Stimulated activated CD8-positive, alpha-beta memory T cell treated with anti-CD3 and anti-CD28 coated beads, Interleukin-4, amount 100 ng/mL, for 1 hour (primary cell): ENCODE measurements at places on chromosomes 11 and 22.

- no peak for DNase-seq
Measured at GRCh38 chr11:12854829-12855228, 154.3 kb upstream of the RASSF10 start.

- DNase-seq, result no peak
Measured at GRCh38 chr11:102614485-102614884, 10.6 kb downstream of the MMP20 start.

GRCh38 chr11:125117429-125117828 lies 6.0 kb upstream of the TMEM218 start:
- DNase-seq, result no peak

GRCh38 chr22:35491908-35492380 lies 48.7 kb upstream of the RASD2 start:
- DNase-seq, result no peak

GRCh38 chr11:124886978-124887666 lies 10.5 kb downstream of the ROBO4 start:
- no peak for DNase-seq

DNA sequence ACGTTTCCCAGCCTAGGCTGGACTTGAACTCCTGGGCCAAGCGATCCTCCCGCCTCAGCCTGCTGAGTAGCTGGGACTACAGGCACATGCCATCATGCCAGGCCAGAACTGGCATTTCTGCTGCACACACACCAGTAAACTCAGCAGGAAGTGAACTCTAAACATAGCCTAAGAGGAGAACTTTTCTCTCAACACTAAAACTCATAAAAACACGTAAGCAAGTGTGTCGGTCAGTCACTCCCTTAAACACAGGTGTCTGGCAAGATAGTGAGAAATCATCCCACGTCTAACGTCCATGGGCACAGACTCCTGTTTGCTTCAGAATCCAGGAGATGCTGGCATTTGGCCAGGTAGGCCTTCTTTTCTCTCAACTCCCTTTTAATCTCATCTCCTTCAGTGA lies 104.8 kb downstream of the RPL27A start:
- no peak for DNase-seq

DNA sequence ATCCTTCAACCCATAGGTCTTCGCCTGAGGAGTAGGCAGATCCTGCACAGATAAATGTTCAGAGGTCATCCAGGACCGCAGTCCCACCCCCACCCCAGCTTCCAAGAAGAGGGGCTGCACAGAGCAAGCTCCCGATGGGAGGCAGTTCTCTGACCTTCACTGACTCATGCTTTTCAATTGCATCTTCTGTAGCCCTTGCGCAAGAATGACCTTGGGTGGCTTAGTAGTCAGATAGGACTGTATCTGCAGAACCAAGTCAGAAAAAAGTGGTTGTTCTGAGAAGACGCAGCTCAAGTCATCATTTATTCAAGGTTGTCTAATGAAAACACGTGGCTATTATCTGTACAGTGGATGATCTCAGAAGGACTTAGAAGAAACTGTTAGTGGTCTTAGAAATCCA lies 16.4 kb upstream of the GRAMD1B start:
- DNase-seq, result no peak

GRCh38 chr22:42194953-42195352 lies 64.3 kb upstream of the CYP2D6 start:
- no peak for DNase-seq

GRCh38 chr11:121437686-121438078 lies 14.4 kb upstream of the SORL1 start:
- DNase-seq, result no peak

GRCh38 chr22:26097840-26098239 lies 71.4 kb upstream of the SEZ6L start:
- DNase-seq, result no peak

GRCh38 chr11:96263238-96263763 lies 79.7 kb downstream of the MAML2 start:
- no peak for DNase-seq

DNA sequence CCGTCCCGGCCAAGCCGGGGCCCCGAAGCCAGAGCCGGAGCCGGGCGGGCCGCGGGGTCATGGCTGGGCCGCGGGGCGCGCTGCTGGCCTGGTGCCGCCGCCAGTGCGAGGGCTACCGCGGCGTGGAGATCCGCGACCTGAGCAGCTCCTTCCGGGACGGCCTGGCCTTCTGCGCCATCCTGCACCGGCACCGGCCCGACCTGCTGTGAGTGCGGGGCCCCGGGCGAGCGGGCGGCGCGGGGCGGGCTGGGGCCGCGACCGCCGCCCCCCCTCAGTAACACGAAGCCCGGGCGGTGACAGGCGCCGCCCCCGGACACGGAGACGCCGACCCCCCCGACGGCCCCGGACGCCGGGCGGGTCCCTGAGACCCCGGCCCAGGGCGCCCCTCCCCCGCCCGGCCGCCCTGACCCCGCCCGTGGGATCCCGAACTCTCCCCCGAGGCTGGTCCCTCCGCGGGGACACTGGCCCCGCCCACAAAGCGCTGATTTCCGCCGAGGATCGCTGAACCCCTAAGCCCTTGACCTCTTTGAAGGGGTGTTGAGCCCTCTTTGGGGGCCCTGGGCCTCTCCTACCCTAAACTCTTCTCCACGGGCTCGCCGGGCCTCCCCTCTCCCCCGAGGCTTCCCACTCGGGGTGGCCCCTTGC lies 389 bp downstream of the MICALL1 start:
- no peak for DNase-seq

- no peak for DNase-seq
Measured at GRCh38 chr22:33272871-33273270, 214.7 kb upstream of the SYN3 start.

DNA sequence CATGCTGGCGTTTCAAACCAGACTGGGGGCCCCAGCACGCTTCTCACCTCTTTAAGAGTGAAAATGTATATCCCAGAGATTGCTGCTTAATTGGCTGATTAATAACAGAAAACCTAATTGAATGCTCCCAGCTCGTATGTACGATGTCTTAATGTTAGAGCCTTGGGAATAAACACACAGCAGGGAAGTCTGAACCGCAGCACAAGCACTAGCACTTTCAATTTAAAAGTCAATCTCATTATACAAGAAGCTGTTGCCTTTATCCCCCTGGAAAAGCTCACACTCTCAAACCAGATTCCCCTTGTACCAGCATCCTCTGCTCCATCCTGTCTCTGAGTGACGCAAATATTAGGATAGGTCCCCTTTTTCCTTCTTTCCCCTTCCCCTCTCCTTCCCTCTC lies 449.1 kb downstream of the MN1 start:
- no peak for DNase-seq

DNA sequence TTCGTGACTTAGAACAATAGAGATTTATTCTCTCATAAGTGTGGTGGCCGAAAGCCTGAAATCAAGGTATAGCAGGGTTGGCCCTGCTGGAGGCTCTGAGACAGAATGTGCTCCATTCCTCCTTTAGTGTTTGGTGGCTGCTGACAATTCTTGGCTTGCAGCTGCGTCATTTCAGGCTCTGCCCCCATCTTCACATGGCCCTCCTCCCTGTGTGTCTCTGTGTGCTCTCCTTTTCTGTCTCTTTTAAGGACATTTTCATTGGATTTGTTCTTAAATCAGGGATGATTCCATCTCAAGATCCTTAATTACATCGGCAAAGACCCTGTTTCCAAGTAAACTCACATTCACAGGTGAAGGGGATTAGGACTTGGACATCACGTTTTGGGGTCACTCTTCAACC lies 10.2 kb upstream of the APOL6 start:
- DNase-seq, result no peak

DNA sequence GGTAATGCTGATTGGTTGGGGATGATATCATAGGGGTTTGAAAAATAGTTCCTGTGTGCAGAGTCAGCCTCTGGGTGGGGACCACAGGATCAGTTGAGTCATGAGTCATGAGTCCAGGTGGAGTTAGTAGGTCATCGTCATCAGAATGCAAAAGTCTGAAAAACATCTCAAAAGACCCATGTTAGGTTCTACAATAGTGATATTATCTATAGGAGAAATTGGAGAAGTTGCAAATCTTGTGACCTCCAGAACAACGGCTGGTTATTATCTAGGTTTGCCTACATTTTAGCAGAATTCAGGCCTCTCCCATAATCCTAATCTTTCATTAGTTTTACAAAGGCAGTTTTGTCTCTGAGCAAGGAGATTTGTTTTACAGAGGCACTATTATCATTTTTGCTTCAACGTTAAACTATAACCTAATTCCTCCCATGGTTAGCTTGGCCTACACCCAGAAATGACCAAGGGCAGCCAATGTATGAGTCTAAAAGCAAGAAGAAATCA lies 38.9 kb downstream of the MS4A2 start:
- no peak for DNase-seq
